ENCODE measurements at places on chromosomes 3 and 15.
A peak's percentile ranks its signal among the peaks of the same experiment; 100 is the strongest.

DNA sequence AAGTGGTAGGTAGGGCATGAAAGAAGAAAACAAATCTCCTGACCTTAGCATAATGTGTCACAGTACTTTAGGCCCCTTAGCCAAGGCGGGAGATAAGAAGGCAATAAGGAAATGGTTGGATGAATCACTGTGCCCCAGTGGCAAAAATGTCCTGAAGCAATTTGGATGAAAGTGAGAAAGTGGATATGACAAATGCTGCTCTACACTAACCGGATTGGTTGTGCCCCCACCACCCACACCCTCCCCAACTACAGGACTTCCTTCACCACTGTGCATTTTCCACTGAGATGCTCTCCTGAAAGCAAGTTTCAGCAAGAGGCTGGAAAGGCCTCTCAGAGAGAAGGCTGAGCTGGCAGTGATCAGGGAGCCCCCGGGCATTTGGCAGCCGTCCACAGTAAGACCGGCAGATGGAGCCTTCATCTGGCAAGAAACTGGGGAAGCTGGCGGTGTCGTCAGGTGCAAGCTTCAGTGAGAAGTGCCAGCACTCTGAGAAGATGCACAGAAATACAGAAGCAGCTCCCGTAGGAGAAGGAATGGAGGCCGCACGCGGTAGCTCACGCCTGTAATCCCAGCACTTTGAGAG is 63.8 kb downstream of the ATP1B3 start:
- DNase-seq, result peak; percentile 96

- DNase-seq, result peak; percentile 34
Observed at GRCh38 chr3:65291448-65292125, 603.8 kb upstream of the ADAMTS9 start.

GRCh38 chr3:175526609-175527280 is 667.6 kb downstream of the NAALADL2 start:
- no peak for DNase-seq

DNA sequence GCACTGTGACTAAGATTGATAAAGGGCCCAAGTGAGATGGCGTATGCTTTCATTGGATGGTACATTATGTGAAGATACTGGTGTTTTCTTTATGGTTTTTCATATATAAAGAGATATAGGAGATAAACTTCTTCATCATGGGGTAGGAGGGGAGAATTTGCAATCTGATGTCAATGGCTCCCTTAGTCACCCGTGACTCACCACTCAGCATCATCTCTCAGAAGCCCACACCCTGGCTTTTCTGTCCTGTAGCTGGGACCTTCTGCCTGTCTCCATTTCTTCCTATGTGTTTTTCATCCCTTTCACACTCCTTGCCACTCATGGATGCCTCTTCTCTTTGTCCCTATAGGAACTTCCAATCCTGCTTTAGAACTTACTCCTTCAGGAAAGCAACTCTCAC is 114.3 kb upstream of the SEMA6D start:
- DNase-seq, result no peak

DNA sequence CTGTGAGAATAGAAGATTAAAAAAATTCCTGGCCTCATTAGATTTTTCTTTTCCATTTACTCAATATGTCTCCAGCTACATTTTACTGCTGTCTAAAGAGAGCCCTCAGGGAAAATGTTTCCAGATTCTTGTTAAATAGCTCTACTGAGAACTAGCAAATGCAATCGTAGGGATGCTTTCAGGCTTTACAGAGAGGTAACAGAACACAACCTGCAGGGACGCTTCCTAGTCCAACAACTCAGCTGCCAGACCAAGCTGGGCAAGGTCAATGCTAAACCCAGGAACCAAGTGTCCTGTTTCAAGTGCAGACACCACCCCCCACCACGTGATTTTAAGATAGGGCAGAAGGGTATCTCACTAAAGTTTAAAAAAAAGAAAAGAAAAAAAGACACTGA is 25.2 kb downstream of the ARHGEF3 start:
- DNase-seq, result no peak

- DNase-seq, result no peak
Observed at GRCh38 chr3:107904536-107905066, 186.2 kb downstream of the CD47 start.

DNA sequence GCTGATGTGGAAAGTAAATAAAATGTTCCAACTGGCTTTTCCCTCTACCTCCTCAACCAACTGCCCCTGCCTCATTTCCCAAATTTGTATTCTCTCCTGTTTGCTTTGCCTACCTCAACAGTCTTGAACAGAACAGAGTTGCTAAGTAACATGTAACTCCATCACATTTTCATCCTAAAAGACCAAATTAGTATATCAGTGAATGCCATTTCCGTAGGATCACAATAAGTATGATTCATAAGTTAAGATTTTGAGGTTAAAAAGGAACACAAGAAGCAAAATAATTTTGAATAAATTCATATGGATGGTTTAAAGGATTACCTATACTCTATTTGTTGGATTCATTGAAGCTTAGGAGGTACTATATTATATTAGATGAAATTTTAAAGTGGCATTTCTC is 154.9 kb downstream of the ECT2 start:
- no peak for DNase-seq

DNA sequence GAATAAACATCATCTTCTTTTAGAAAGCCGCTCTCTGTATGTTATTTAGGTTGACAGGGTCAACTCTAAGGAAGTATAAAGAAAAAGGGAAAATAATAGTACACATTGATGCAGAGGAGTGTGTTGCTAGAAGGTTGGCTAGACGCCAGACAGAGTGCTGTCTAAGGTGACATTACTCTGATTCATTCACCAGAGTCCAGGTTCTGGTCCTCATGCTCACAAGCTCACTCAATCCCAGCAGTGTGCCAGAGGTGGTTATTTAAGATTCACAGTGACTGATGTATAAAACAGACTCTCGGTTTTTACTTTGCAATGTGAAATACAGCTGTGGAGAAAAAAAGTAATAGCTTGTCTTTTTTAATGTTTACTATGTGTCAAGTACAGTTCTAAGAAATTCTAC is 1.7 kb downstream of the CFAP44 start:
- no peak for DNase-seq

DNA sequence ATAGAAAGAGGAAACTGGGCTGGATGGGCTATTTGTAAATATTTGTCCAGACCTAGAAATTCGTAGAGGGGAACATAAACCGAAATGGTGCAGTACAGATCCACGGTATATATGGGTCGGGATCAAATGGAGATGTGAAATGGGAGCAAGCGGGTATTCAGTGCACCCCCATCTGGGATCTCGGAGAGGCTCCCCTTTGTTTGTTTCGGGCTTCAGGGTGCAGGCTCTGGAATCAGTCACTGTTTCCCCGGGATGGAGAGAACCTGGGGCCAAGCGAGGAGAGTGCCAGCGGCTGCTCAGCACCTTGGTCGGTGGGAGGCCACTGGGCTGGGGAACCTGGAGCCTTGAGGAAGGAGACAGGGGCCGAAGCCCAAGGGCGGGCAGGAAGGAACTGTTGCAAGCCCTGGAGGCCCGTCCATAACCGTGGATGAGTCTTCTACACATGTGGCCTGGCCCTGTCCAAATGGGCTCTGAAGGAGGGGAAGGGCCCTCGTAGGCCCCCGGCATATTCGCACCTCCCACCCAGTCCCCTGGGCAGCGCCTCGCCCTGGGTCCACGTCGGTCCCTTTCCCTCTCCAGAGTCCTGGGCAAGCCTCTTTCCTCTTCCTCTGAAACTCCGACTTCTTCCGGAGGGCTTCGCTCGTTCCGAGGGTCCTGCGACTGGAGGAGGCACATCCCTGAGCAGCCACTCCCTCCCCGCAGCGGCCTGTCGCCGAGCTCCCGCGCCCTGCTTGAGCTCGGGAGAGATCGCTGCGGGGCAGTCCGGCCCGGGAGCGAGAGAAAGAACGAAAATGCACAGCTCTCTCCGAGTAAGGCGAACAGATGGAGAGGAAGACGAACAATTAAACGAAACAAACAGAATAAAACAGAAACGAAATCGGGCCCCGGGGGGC is 3.0 kb downstream of the ISL2 start:
- DNase-seq, result no peak

GRCh38 chr15:39363761-39364586 is 216.9 kb upstream of the THBS1 start:
- no peak for DNase-seq

- DNase-seq, result no peak
Observed at GRCh38 chr3:2945121-2945520, 165.1 kb downstream of the IL5RA start.

- no peak for DNase-seq
Observed at GRCh38 chr3:149638228-149639092, 19.4 kb downstream of the WWTR1 start.

DNA sequence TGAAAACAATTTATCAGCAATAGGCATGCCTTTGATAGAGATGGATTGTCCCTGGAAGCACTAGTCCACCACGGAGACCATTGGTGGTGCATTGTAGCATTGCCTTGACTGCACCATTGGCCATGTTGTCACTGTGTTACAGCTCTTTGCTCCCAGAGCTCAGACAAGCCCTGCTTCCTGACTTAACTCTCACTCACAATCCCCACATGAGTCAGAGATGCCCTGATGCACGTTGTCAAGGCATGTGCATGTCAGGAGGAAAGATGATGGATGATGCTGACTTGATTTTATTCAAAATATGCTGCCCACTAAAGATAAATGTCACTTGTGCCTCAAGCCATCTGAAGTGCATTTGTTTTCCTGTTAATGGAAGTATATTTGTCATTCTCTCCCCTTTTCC is 266.1 kb downstream of the ARRDC4 start:
- no peak for DNase-seq

- no peak for DNase-seq
Observed at GRCh38 chr3:126491221-126492013, 15.7 kb upstream of the ZXDC start.

DNA sequence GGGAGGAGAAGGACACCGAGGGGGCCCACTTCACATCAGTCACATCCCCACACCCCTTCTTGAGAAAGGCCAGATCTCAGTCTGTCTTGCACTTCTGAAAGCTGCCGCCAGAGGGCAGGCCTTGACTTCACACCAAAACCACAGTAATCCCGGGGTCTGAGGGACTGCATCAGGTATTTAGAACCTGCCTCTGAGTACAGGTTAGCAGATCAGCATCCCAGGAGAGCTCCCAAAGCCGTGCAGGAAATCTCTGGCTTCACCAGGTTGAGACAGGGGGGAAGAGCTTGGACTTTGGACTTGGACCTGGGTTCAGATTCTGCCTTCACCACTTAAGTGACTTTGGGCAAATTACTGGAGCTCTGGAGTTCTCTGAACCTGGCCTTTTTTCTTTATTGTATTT is 50.3 kb downstream of the LHFPL4 start:
- DNase-seq, result peak; percentile 21

DNA sequence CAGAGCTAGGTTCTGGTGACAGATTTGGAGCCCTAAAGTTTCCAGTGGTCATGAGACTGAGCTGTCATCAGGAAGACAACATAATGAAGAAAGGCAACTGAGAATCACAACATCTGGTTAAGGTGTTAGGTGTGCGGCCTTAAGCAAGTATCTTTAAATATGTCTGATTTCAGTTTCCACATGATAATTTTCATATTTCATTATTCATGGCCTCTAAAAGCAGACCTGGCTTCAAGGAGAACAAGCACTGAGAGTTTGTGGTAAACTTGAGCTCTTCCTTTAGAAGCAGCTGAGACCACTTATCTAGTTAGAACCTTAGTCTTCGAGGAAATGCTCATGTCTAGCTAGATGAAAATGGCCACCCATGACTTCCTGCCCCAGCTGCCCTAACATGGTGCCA is 25.7 kb upstream of the MYLK start:
- DNase-seq, result no peak

GRCh38 chr15:35304389-35304788 is 219.3 kb upstream of the NANOGP8 start:
- no peak for DNase-seq

DNA sequence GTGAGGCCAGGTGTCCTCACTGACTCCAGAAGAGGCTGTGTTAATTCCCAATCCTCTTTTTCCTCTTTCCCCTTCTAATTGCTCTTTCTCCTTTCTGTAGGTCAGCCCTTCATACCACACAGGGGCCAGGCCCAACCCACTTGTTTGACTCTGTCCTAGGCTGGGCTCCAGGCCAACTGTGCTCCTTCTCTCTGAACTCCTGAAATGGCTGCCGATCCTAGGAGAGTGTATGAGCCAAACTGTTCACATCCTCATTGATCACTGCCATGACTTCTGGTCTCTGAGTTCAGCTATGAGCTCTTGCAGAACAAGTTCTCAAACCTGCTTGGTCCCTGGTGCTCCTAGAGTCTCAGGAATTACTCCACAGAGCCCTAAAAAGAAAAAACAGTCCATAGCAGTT is 145.1 kb downstream of the VGLL4 start:
- peak; percentile 26 for DNase-seq

GRCh38 chr3:189355481-189356201 is 183.9 kb downstream of the TPRG1 start:
- no peak for DNase-seq

DNA sequence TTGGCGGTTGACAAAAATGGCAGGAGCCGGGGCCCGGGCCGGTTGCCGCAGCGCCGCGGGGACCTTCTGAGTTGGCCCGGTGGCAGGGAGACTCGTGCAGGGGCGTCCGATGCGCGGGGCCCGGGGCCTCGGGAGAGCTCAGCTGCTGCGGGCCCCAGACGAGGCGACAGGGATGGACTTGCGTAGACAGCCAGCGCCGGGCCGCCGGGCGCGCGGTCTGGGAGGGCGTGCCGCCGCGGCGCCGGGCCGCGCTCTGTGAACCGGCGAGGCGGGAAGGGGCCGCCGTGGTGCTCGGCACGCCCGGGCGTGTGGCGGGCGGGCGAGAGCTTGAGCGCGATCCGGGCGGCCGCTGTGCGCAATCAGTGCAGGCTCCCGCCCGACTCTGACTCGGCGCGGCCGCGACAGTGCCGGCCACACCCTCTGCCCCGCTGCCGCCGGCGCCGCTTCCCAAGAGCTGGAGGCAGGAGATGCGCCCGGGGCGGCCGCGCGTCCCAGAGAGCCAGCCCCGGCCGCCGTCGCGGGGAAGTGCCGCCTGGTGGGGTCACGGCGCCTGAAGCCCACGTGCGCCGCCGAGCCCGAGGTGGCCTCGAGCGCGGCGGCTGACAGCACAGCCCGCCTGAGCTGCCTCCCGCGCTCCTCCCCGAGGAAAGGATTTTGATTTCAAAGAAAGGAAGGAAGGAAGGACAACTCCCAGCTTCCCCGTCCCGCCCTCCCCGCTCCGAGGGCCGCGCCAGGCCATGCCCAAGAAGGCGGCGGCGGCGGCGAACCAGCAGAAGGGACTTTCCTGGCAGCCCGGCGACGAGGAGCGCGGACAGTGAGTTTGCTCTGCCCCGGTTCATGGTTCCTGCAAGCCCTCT is 657 bp downstream of the TLNRD1 start:
- DNase-seq, result no peak
